ENCODE measurements at places on chromosomes 4 and X.

DNA sequence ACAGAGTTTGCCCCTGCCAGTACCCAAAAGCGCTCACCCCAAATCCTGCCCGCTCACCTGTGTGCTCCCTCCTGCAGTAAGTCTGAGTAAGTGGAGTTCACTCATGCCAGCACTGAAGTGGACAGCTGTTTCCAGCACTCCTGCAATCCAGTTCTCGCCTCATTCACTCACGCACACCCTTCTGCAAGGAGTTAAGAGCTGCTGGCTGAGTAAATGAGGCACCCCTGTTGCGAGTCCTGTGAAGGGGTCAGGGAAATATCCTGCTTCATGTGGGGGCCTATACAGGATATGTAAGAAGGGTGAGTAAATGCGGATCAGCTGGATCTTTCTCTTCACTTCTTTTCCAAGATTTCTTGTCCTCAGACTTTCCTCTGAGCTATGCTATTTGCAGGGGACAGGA is 23.5 kb downstream of the CXCL8 start:
- no peaks in the 10 kb centered on the region for H3K36me3 ChIP-seq
- no peak overlapping the region for H3K4me3 ChIP-seq
- no peak for DNase-seq

GRCh38 chr4:133938061-133938460 is 263.5 kb downstream of the PABPC4L start:
- H3K4me1 ChIP-seq: no peaks in the 10 kb centered on the region
- H3K27me3 ChIP-seq: no peaks in the 10 kb centered on the region
- no peak for DNase-seq
- no peaks in the 10 kb centered on the region for H3K36me3 ChIP-seq
- H3K4me3 ChIP-seq: no peak overlapping the region

DNA sequence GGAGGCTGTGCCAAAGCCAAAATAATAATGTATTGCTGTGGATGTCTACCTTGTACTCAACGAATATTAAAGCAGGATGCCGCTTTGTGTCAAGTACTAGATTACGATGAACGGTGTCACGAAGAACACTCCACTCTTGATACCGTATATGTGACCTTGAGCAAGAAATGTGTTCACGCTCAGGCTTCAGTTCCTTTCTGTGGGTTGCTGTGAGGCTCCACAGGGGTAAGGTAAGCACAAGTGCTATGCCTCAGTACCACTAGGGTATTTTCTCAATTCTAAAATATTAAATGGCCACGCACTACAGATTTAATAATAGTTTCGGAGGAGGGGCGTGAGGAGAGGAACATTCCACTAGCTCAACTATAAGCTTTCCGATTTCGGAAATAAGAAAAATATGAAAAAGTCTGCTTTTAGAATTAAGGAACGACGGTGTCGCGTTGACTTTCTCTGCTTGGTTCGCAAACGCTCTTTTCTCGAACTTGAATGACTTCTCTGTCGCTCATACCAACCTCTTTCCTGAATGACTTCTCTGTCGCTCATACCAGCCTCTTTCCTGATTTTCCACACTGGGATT is 607 bp upstream of the SCOC start:
- H3K27me3 ChIP-seq: no peaks in the 10 kb centered on the region
- DNase-seq: no peak
- H3K27ac ChIP-seq: no peak overlapping the region
- H3K36me3 ChIP-seq: no peaks in the 10 kb centered on the region
- H3K4me1 ChIP-seq: peaks cover 23% of the 10 kb centered on the region
- H3K4me3 ChIP-seq: no peak overlapping the region

DNA sequence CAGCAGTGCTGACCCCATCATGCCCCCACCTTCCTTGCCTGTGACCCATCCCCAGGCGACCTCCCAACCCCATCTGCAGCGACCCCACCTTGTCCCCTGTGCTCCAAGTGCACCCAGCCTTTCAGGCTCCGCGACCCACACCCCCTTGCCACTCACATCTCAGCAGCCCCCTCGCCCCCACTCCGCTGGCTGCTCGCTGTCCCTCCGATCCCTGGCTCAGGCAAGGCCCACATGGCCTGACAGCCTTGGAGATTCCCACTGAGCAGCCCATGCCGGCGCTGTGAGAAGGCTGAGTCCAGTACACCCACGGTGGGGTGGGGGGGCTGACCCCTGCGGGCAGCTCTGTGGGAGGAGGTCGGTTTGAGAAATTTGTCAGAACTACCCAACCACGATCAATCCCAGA is 9.1 kb downstream of the ZFYVE28 start:
- no peak overlapping the region for H3K27ac ChIP-seq
- peaks cover 14% of the 10 kb centered on the region for H3K4me1 ChIP-seq
- no peaks in the 10 kb centered on the region for H3K36me3 ChIP-seq
- peaks cover 16% of the 10 kb centered on the region for H3K27me3 ChIP-seq
- DNase-seq: no peak

- no peak overlapping the region for H3K4me3 ChIP-seq
- H3K36me3 ChIP-seq: no peaks in the 10 kb centered on the region
- no peaks in the 10 kb centered on the region for H3K27me3 ChIP-seq
- no peak for DNase-seq
- H3K4me1 ChIP-seq: no peaks in the 10 kb centered on the region
- H3K27ac ChIP-seq: no peak overlapping the region
Measured at GRCh38 chr4:129043523-129043922, 49.8 kb downstream of the SCLT1 start.

DNA sequence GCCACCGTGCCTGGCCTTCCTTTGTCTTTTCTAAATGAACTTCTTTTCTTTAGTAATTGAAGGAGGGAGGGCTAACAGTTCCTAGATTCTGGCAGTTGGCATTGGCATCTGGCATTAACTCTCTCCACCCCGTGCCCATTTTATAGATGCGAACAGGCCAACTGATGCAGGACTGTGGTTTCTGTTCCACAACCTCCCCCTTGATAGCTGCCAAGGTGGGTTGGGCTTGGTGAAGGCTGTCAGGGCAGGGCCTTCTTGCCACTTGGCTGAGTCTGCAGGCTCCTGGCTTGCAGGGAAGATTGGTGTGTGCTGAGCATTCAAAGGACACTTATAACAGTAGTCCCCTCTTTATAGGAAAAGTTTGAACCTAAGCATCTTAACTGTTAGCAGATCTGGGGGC is 4.3 kb downstream of the SOWAHD start:
- no peak for DNase-seq
- H3K4me1 ChIP-seq: peaks cover 18% of the 10 kb centered on the region
- no peaks in the 10 kb centered on the region for H3K27me3 ChIP-seq
- H3K27ac ChIP-seq: peak overlapping the region; percentile 6

DNA sequence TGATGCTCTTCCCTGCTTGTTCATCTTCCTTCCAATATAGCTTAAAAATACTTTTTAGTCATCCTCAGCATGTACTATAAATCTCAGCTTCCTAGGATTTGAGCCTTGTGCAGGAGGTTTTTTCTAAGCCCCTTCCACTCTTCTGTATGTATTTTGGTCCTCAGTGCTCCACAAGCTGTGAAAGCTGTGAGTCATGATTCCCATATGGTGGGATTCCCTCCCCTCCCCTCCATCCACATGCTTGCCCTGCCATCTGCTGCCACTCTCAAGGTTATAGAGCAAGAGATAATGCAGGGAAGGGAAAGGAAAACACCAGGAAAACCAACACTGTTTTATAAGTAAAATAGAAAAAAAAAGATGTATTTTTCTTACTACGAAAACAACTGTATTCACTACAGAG is 58.5 kb upstream of the AP1S2 start:
- H3K36me3 ChIP-seq: no peaks in the 10 kb centered on the region
- no peak overlapping the region for H3K4me3 ChIP-seq
- no peak for DNase-seq
- H3K27me3 ChIP-seq: no peaks in the 10 kb centered on the region
- no peaks in the 10 kb centered on the region for H3K4me1 ChIP-seq
- no peak overlapping the region for H3K27ac ChIP-seq

DNA sequence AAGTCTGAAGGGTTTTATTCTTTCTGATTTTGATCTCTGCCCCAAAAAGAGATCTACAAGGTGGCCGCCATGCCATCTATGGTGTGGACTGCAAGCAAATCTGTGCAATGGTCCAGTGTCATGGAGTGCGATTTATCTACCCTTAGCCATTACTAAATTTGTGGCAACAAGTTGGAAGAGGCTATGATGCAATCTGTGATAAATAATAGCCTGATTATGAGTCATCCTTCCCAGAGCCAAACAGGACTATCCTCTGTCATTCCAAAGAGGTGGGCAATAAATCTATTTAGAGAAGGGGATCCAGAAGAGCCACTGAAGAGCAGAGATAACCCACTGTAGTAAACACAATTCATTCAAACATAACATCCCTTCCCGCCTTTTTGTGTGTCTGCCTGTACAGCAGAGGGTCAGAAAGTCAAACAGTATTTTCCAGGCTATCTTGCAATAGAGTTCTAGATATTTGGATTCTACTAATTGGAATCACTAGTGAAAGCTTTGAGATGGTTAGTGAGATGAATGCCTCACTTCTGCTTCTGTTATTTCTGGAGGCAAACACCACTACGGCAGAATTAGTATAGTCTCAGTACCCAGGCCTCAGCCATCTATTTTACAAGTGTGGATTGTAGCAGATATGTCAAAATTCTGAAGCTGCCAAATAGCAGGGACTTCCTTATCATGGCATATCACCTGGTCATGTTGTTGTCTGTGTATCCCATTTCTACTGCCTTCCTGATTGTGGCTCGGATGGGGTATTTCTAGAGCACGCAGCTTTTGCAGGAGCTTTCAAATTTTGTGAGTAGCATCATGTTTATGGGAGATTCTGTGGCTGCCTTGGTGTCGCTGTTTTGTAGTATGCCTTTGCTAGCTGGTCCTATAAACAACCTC is 192.0 kb downstream of the SMIM20 start:
- no peak for DNase-seq
- no peaks in the 10 kb centered on the region for H3K27me3 ChIP-seq
- H3K27ac ChIP-seq: peak overlapping the region; percentile 67
- no peaks in the 10 kb centered on the region for H3K36me3 ChIP-seq

- DNase-seq: peak; percentile 46
- H3K36me3 ChIP-seq: no peaks in the 10 kb centered on the region
- H3K27me3 ChIP-seq: peaks cover 48% of the 10 kb centered on the region
- H3K4me3 ChIP-seq: peak overlapping the region; percentile 31
- peaks cover 15% of the 10 kb centered on the region for H3K4me1 ChIP-seq
Measured at GRCh38 chrX:52574416-52575275, 57.8 kb upstream of the XAGE1B start.

GRCh38 chr4:69116645-69117321 is 20.5 kb downstream of the UGT2B7 start:
- peaks cover 12% of the 10 kb centered on the region for H3K36me3 ChIP-seq
- peak overlapping the region; percentile 78 for H3K27ac ChIP-seq
- no peak for DNase-seq

DNA sequence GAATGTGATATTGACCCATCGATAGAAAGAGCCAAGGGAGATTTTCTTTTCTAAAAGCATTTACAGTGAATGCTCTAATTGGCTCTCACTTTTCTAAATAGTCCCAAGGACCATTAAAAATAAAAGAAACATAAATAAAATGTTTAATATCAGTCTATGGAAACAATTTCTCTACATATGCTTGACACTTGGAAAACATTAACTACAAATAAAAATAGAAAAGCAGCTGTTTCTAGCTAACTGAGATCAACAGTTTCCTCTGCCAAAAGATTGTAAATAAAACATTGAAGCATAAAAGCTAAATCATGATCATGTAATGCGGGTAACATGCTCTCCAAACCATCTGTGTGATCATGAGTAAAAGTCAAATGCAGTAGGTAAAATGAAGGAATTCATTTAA is 49.7 kb downstream of the CORIN start:
- H3K36me3 ChIP-seq: no peaks in the 10 kb centered on the region
- no peaks in the 10 kb centered on the region for H3K27me3 ChIP-seq
- H3K4me3 ChIP-seq: no peak overlapping the region
- DNase-seq: no peak
- H3K27ac ChIP-seq: no peak overlapping the region

- no peaks in the 10 kb centered on the region for H3K4me1 ChIP-seq
- DNase-seq: no peak
- H3K27ac ChIP-seq: no peak overlapping the region
- peaks cover 2% of the 10 kb centered on the region for H3K36me3 ChIP-seq
- peaks cover 17% of the 10 kb centered on the region for H3K27me3 ChIP-seq
Measured at GRCh38 chrX:134075894-134076718, 90.7 kb upstream of the GPC3 start.

- no peak for DNase-seq
- H3K36me3 ChIP-seq: peaks cover 6% of the 10 kb centered on the region
Measured at GRCh38 chr4:129092631-129093190, 628 bp downstream of the SCLT1 start.

- no peaks in the 10 kb centered on the region for H3K4me1 ChIP-seq
- no peaks in the 10 kb centered on the region for H3K27me3 ChIP-seq
- no peak for DNase-seq
- no peak overlapping the region for H3K27ac ChIP-seq
- H3K36me3 ChIP-seq: no peaks in the 10 kb centered on the region
Measured at GRCh38 chr4:88599298-88599697, 7.0 kb downstream of the HERC3 start.

- no peak overlapping the region for H3K4me3 ChIP-seq
- no peaks in the 10 kb centered on the region for H3K27me3 ChIP-seq
- no peak overlapping the region for H3K27ac ChIP-seq
Measured at GRCh38 chrX:37863728-37864127, 16.4 kb upstream of the DYNLT3 start.

- DNase-seq: no peak
- H3K4me3 ChIP-seq: peak within 1 kb of the TSS; percentile 16
- H3K27ac ChIP-seq: no peak within 1 kb of the TSS
- no peaks in the 10 kb centered on the region for H3K27me3 ChIP-seq
- H3K4me1 ChIP-seq: no peaks in the 10 kb centered on the region
Measured at GRCh38 chr4:38804654-38805295, at the start of gene TLR1. Gene TLR1 (minus strand): TSS chr4:38804791. CDS start chr4:38798831, 5,960 bp downstream.

DNA sequence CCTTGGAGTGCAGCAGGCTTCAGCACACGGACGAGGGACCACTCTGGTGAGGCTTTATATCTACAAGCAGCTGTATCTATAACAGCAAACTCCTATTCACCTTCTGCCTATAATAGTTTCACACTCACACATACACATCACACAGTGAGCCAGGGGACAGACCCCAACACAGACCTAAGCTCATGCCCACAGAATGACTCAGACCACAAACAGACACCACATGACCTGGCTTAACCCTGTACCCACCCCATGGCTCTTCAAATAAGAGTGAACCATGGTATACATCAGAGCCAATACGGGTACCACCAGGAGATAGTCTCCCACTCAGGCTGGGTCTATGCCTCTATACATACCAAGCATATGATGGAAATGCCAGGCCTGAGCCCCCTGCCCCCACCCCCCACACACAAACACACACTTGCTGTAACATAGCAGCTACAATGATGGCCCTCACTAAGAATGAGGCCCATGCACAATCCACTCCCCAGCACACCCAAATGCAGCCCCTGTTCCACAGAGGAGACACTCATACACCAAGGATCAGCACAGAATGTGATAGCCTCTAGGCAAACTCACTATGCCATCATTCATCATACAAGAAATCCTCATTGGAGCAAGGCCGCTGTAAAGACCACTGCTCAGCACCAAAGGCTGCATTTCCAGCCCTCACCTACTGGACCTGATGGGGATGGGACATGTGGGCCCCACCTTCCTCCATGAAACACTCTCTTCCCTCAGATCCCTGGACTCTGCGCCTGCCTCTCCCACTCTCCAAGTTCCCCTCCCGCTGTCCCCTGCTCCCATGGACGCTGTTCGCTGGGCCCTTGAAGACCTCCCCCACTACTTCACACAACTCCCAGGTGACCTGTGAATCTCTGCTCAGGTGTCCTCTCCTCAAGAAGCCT is 62.1 kb upstream of the XIAP start:
- no peak overlapping the region for H3K4me3 ChIP-seq
- no peaks in the 10 kb centered on the region for H3K36me3 ChIP-seq
- no peaks in the 10 kb centered on the region for H3K27me3 ChIP-seq
- DNase-seq: no peak
- H3K4me1 ChIP-seq: peaks cover 32% of the 10 kb centered on the region
